ENCODE measurements at places on chromosomes 13 and 19.

DNA sequence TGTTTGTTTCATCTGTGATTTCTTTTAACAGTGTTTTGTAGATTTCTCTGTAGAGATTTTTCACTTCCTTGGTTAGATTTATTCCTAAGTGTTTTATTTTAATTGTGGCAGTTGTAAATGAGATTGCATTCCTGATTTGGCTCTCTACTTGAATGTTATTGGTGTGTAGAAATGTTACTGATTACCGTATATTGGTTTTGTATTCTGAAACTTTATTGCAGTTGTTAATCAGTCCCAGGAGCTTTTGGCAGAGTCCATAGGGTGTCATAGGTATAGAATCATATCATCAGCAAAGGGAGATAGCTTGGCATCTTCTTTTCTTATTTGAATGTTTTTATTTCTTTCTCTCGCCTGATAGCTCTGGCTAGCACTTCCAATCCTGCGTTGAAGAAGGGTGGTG, 1386.7 kb downstream of the SLITRK5 start:
- no peak for DNase-seq

- DNase-seq, result peak; percentile 81
These were observed at the start of gene TEAD2 for GRCh38 chr19:49362048-49362928. Gene TEAD2, minus strand, starts transcription at chr19:49362416. Its CDS starts 2,341 bp downstream, at chr19:49360075.

DNA sequence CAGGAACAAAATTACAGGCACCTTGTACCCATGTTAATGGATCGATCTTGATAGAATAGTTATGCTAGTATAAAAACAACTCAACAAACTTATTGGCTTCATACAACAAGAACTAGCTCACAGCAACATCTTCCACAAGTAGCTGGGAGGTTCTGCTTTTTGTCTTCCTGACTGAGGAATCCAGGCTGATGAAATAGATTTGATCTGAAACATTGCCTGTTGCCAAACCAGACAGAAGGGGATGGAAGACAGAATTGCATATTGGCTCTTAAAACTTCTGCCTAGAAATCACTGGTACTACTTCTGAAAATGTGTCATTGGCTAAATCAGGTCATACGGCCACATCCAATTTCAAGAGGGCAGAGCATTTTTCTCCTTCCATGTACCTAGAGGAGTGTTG, 267.3 kb downstream of the RFC3 start:
- DNase-seq, result no peak

GRCh38 chr13:83819156-83819555, 63.1 kb downstream of the SLITRK1 start:
- DNase-seq, result no peak

- no peak for DNase-seq
These were observed 1238.9 kb downstream of the UQCRFS1 start for GRCh38 chr19:27974082-27974513.

GRCh38 chr13:35475212-35475959, 1.1 kb downstream of the MAB21L1 start:
- peak; percentile 26 for DNase-seq

DNA sequence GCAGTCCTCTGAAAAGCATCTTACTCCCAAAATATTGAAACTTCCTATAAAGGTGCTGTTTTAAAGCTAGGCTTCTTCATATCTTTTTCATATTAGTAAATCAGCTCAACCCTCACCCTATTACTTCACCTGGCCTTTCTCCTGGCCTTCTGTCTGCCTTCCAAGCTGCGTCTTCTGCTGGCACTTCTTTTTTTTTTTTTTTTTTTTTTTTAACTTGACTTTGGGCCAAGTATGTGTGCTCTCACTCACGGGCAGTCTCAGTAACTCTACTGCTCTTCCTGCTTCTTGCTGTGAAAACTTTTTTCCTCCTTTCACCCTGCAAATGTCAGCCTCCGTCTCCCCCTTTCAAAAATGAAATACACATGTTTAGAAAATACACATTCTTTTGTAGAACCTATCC, 41.2 kb upstream of the KCTD4 start:
- DNase-seq, result no peak

- DNase-seq, result no peak
These were observed 351.4 kb downstream of the SLITRK5 start for GRCh38 chr13:88022431-88023208.

DNA sequence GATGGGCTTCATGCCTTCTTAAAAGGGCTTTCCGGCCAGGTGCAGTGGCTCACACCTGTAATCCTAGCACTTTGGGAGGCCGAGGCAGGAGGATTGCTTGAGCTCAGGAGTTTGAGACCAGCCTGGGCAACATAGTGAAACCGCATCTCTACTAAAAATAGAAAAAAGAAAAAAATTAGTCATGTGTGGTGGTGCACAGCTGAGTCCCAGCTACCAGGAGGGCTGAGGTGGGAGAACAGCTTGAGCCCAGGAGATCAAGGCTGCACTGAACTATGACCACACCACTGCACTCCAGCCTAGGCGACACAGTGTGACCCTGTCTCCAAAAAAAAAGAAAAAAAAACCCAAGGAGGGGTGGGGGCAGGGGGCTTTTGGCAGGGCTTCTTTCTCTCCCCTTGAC, 7.2 kb downstream of the CARS2 start:
- no peak for DNase-seq

DNA sequence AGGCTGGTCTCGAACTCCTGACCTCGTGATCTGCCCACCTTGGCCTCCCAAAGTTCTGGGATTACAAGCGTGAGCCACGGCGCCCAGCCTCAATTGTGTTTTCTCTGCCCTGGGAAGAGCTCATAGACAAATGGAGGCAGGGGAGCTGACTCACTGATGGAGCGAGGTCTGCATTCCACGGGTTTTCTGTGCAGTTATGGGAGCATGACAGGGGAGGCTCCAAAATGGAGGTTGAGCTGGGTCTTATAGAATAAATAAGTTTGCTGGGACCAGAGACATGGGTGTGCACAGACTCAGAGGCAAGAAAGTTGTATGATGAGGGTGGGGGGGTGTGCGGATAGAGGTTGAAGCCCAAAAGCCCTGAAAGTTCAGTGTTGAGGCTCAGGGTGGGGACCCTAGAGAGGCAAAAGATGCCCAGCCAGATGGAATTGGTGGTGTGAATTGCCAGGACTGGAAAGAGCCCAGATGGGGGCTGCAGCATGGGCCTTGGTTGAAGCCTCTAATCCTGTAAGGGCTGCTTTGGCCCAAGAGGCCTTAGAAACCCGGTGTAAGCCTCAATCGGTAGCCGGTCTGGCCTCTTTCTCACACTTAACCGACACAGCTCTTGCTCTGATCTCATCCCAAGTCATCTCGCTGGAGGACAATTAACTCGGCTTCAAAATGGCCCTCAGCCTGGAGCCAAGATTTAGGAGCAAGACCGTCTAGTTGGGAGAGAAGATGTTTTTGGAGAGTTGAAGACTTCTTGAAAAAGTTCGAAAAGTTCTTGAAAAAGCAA, 1.9 kb downstream of the TPM4 start:
- no peak for DNase-seq

DNA sequence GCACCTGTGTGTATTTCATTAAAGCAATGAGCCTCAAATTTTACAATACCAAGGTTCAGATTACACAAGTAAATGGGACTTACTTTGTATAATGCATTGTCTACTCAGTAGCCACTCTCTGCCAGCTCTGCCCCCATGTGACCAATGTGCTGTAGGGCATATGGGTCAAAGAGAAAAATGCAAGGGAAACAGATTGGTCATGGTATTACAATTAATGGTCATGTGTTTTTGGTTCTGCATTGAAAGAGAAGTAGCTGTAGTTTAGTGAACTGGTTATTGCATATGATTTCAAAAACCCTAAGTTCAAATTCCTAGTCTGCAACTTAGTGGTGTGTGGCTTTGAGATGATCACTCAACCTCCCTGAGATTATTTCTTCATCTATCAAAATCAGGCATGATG, 545.4 kb downstream of the SUCLA2 start:
- no peak for DNase-seq

DNA sequence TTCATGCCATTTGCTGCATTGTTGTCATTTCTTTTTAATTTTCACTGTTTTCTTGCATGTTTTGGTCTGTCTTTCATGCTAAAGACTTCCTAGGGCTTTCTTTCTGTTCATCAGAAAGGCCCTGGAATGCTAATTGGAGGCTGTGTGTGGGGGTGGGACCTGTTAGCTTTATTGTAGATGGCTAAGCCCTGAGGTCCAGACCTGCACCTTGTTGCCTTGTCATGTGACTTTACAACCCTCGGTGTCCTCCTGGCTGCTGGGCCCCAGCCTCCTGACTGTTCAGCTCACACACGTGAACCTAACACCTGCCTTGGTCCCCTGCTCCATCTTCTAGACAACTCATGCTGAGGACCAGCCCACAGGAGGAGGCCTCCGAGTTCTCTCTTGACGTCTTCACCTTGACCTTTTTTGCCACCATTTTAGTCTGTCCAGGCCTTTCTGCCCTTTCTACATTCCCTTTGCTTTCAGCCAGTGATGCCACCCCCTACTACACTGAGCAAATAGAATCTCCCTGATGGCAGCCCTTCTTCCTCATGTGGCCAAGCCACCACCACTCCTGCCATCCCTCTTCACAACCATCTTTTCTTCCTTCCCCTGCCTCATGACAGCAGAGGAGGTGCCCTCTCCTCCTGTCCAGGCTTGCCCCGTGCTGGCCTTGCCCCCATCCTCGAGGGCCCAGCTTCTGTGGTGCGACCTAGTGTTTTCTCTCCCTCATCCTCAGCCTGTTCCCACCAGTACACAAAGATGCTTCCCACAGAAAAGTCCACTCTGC, 41.4 kb upstream of the GPI start:
- no peak for DNase-seq

DNA sequence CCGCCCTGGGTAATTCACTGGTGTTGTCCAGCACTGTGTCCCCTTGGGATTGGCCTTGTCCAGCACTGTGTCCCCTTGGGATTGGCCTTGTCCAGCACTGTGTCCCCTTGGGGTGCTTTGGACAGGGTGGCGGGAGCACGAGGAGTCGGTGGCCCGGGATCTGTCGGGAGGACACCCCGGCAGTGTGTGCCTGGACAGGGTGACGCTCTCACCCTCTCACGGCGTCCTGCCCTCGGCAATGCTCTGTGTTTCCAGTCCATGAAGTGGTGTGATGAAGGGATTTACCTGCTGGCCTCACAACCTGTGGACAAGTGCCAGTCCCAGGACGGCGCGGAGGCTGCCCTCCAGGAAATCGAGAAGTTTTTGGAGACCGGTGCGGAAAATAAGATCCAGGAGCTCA, 29.9 kb upstream of the F7 start:
- DNase-seq, result no peak

DNA sequence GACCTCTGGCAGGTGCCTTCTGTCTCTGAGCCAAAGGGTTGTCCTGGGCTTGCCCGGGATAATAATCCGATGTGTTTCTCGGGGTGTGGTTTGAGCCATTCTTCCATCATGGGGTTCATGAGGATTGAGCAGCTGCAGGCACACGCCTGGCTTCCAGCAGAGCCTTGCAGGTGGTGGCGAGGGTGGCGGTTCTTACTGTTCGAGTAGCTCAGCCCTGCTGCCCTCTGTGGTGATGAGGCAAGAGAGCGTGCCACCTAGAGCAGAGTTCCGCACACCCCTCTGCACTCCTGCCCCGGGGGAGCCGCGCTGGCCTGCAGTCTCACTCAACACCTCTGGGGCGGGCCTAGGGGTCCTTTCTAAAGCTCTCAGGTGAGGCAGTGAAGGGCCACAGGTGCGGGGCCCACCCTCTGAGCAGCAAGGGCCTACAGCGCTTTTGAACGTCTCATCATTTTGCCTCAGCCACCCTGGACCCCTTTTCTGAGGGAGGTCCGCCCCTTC, 3.8 kb downstream of the SCN1B start:
- DNase-seq, result no peak

- DNase-seq, result no peak
These were observed 108.6 kb downstream of the PIBF1 start for GRCh38 chr13:72890546-72890945.

DNA sequence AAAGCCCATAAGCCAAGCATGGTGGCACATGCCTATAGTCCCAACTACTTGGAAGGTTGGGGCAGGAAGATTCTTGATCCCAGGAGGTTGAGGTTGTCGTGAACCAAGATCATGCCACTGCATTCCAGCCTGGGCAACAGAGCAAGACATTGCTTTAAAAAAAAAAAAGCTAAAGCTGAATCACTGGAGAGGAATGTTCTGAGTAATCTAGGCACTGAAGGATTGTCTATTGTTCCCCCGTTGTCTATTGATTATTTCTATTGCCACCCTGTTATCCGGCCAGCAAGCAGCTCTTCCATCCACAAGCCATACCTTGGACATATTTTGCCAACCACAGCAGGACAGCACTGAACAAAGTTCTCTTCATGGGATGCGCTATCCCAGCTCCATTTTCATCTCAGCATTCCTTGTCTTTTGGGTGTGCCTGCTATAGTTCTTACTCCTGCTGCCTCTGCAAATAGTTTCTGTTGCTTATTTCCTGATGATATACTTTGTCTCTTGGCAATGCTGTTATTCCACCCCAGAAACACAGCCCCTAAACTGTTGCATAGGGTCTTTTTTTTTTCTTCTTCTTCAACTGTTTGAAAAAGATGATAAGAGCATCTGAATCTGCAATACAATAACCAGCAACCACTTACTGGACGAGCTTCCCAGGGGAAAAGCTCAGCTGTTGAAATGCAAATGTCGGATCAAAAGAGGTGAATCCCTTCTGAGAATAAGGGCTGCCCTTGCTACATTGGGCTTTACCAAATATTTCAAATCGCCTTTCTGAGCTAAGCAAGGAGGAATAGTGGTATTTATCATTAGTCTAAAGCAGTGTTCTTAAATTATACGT, 22.2 kb upstream of the SIAH3 start:
- DNase-seq, result no peak

DNA sequence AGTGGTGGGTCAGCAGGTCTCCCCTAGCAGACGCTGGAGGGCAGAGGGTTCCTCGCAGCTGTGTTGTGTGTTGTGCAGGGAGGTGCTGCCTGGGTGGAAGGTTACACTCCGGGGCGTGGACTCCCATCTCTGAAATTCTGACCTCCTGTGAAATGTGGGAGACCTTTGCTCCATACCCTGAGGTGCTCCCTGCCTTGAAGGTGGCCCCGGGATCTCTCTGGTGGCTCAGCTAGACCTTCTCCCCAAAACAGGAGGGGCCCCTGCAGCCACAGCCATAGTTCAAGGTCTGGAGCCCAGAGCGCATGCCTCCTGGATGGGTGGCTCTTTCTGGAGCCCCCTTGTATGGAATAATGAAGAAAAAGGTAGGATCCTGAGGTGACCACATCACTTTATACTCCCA, 70.2 kb downstream of the SOX1 start:
- DNase-seq, result no peak

- DNase-seq, result no peak
These were observed 481 bp downstream of the ALOX5AP start for GRCh38 chr13:30735872-30736175.

DNA sequence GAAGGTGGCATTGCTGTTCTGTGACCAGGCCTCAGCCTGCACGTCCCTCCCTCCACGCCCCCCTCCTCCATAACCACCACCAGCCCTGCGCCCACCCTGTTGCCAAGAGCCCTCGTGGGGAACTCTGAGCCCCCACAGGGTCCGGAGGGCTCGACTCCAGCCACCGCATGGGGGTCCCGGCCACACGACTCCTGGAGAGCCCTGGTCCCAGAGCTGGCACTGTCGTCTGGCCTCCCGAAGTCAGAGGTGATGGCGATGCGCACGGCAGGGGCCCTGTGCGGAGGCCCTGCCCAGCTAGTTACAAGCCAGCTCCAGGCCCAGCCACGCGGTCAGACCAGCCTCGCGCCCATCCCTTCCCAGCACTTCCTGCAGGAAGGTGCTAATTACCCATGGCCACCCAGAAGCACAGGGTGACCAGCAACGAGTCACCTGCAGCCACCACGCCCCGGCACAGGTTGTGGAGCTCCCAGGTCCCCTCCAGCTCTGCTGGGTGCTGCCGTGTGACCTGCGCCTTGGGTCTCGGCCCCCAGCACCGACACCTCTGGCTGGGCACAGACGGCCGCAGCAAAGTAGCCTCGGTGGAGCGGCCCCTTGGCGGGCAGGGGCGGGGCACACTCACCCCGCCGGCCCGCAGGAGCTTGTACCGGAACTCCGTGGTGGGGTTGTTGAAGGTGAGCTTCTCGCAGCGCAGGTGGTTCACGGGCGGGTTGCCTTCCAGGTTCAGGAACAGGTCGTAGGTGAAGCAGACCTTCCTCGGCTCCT, 49.6 kb downstream of the MLLT1 start:
- DNase-seq, result no peak
